ENCODE measurements at places on chromosomes 11 and 22. TPM values are rescaled to one million over a fixed set of nuclear protein-coding genes. Genes with fewer than 3 reads are reported as not detected.

TSPAN32 gene
- not detected for total RNA-seq

GRCh38 chr11:16924826-16925560 lies 89.2 kb downstream of the PLEKHA7 start:
- no peak for DNase-seq
- H3K4me1 ChIP-seq, result no peaks in the 10 kb centered on the region
- H3K27ac ChIP-seq, result no peak overlapping the region

GRCh38 chr22:41969110-41969646 lies at the start of gene SEPTIN3:
Gene SEPTIN3, plus strand, starts transcription at chr22:41969443. Its CDS starts 2,050 bp downstream, at chr22:41971493.
- H3K4me1 ChIP-seq, result no peaks in the 10 kb centered on the region
- H3K27ac ChIP-seq, result no peak within 1 kb of the TSS
- peaks cover 28% of the 10 kb centered on the region for H3K27me3 ChIP-seq
- no peak for DNase-seq
- no peak within 1 kb of the TSS for H3K4me3 ChIP-seq

GRCh38 chr22:17418890-17419324 lies 49.6 kb downstream of the CECR2 start:
- no peaks in the 10 kb centered on the region for H3K4me1 ChIP-seq
- H3K27me3 ChIP-seq, result no peaks in the 10 kb centered on the region
- no peak for DNase-seq
- H3K4me3 ChIP-seq, result no peak overlapping the region

MRPL40 gene
- total RNA-seq, result 37.5 TPM

All from IMR-90 (cell line).